ENCODE measurements at places on chromosomes 1 and 21.
A peak's percentile ranks its signal among the peaks of the same experiment; 100 is the strongest.

- no peak for DNase-seq
Measured at GRCh38 chr1:176617881-176618280, 154.9 kb downstream of the PAPPA2 start.

DNA sequence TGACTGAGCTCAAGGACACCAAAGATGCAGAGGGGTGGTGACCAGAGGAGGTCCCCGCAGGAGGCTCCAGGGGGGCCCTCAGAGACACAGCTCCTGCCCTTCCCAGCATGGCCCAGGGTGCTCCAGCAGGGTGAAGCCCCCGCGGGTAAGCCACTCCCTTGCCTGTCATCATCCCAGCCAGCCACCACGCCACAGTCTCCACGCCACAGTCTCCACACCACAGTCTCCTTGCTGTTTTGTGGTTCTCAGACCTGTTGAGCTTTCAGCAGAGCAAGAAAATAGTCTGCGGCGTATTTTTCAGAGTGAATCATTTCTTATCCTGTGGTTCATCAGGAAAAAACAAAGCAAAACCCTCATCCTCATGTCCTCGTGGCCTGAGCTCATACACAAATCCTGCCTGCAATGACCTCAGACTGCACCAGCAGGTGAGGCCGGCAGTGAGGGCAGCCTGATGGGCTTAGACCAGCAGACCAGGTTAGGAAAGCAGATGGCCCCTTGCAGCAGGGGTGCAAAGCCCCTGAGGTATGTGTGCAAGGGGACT, 25.7 kb upstream of the ABCG1 start:
- DNase-seq: no peak

GRCh38 chr21:22250355-22250754, 1252.1 kb downstream of the NCAM2 start:
- no peak for DNase-seq

DNA sequence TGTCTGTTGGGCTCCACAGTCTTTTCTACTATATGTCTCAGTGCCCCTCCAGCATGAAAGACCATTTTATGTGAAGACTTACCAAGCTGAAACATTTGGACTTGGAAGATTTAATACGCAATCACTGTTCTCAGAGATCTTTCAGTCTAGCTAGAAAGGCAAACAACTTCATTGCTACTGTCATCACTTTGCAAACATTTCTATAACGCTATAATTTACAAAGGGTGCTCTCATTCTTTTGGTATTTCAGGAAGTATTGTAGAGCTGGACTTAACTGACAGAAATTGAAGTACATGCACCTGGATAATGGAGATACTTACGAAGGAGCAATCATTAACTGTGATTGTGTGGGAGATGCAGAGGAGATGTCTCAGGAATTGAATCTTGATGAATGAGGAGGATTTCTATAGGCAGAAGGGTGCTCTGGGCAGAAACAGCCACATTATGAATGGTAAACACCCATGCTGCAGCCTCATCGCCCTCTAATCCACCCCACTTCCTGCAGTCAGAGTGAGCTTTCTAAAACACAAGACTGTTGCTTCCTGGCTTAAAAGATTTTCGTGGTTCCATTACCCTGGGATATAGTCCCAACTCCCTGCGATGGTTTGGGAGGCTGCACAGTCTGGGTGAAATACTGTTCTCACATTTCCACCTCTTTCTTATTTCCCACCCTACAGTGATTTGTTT, 75.1 kb upstream of the GNG12 start:
- no peak for DNase-seq

- DNase-seq: no peak
Measured at GRCh38 chr1:156076609-156077429, 5.4 kb downstream of the MEX3A start.

- no peak for DNase-seq
Measured at GRCh38 chr1:108041360-108042142, 76.6 kb upstream of the VAV3 start.

DNA sequence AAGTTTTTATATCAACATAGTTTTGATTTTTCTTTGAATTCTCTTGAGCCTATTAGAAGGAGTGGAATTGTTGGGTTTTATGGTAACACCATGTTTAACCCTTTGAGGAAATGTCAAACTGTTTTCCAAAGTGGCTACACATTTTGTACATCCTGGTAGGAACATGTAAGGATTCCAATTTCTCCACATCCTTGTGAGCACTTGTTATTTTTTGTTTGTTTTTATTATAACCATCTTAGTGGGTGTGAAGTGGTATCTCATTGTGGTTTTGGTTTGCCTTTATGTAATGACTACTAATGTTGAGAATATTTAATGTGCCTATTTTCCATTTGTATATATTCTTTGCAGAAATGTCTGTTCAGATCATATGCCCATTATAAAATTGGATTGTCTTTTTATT, 120.5 kb downstream of the FGGY start:
- no peak for DNase-seq

DNA sequence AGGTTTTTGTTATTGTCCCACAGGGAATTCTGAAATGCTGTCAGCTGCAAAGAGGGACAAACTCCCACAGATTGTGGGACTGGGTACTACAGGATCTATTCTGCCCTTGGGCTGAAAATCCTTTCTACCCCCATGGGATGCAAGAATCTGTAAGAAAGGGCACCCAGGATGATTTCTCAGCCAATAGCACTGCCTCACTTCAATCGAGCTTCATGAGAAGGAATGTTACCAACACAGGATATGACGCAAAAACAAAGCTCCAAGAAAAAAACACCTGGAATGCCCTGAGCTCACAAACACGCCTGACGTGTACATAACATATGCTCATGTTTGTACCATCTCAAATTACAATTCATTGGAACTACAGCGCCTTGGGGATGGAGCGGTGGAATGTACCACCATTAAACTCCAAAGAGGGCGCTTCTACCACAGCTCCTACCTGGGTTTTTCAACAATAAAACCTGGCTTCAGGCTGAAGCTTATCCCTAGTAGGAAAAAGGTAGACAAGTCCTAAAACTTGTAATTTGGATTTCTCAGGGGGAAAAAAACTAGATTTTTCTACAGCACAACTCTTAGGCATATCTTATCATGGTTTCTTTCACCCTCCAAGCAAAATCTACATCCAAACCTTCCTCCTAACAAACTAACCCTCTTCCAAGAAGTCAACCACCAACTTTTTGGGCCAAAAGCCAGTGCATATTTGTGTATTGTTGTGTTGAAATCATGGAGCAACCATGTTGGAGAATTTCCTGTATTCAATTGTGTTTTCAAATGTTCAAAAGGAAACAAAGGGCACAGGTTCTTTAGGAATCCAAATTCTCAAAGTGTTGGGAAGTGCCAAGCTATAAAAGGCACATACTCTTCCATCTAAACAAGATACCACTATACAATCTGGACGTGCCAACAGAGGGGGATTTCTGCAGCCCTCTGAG, 78.9 kb downstream of the TGFBR3 start:
- peak; percentile 74 for DNase-seq

- DNase-seq: no peak
Measured at GRCh38 chr1:162561616-162562469, at the start of gene UAP1. TSS of gene UAP1 (plus strand) at chr1:162561722. CDS start at chr1:162566069, 4,347 bp downstream.

- DNase-seq: no peak
Measured at GRCh38 chr1:191804311-191804710, 354.0 kb upstream of the RGS18 start.

GRCh38 chr21:27301220-27301619, 334.3 kb upstream of the ADAMTS5 start:
- DNase-seq: no peak

Data from astrocyte of the cerebellum (primary cell).